ENCODE measurements at places on chromosomes 12 and 14.

DNA sequence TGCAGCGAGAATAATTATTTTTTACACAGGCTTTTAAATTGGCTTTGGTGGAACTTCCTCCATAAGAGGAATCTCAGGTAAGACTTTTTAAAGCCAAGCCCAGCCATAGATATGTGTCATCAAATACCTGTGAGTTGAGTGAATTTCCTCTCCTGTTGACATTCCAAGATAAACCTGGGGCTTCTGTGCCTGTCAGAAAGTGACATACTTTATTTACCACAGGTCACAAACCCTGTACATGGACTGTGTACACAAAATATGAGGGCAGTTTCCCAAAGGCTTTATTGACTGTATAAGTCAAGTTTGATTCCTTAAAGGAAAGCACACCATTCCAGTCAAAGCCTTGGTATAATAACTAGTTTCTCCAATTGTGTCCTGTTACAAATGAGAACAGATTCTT lies 25.9 kb upstream of the SRSF5 start:
- H3K36me3 ChIP-seq: no peaks in the 10 kb centered on the region
- H3K27ac ChIP-seq: no peak overlapping the region
- no peak overlapping the region for H3K4me3 ChIP-seq
- H3K4me1 ChIP-seq: peaks cover 2% of the 10 kb centered on the region
- no peak for DNase-seq

DNA sequence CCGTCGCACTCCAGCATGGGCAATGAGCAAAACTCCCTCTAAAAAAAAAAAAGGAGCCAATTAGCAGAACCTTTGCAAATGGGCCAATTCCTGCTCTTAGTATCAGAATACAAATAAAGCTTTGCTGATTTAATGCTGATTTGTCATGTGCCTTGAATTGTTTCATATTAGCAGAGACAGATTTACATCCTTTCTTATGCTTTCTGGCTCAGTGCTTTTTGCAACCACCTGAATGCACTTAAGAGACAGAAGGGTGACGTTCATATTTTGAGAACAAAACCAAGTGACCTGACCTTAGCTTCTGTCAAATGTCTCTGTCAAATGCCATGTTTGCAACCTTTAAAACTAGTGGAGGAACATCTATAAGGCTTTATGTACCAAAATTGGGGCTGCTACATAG lies 43.8 kb upstream of the YAF2 start:
- H3K36me3 ChIP-seq: no peaks in the 10 kb centered on the region
- H3K4me1 ChIP-seq: no peaks in the 10 kb centered on the region
- no peak for DNase-seq

DNA sequence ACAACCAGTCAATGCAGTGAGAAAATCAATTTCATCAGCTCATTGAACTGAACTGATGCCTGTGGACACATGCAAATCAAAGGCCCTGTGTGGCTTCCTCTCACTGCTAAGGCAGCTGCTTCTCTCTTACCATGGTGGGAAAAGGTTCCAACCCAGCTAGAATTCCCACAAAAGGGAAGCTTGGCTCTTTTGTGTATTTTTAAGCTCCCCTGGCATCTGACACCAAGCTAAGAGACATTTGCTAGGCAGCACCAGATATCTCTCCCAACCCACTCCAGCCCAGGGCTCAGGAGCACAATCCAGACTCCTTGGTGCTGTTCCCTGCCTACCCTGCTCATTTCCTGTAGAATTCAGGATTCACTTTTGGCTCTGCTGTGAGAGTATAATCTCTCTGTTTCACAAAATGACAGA lies 129.6 kb downstream of the GXYLT1 start:
- DNase-seq: no peak
- H3K4me3 ChIP-seq: no peak overlapping the region
- H3K27ac ChIP-seq: no peak overlapping the region
- H3K4me1 ChIP-seq: no peaks in the 10 kb centered on the region
- no peaks in the 10 kb centered on the region for H3K36me3 ChIP-seq
- no peaks in the 10 kb centered on the region for H3K27me3 ChIP-seq

DNA sequence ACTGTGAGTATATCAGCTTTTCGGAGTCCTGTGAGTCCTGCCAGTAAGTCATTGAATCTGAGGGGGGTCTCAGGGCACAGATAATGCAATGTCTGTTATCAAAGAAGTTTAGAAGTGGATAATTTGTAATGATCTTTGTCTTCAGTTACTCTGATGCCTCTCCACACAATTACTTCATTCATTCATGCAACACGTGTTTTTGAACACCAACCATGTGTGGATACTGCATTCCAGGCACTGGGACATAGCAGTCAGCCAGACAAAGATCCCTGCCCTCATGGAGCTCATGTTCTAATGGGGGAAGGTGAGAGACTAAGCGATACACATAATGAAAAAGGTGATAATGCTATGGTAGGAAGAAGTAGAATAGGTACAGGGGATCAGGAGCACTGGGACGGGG lies 60.8 kb upstream of the SCN8A start:
- no peak overlapping the region for H3K4me3 ChIP-seq
- H3K27me3 ChIP-seq: peaks cover 22% of the 10 kb centered on the region
- no peak overlapping the region for H3K27ac ChIP-seq
- no peak for DNase-seq

GRCh38 chr12:43976027-43976426 lies 140.1 kb downstream of the TMEM117 start:
- no peak overlapping the region for H3K4me3 ChIP-seq
- no peaks in the 10 kb centered on the region for H3K27me3 ChIP-seq
- no peaks in the 10 kb centered on the region for H3K36me3 ChIP-seq
- H3K4me1 ChIP-seq: no peaks in the 10 kb centered on the region
- no peak for DNase-seq

GRCh38 chr12:19826980-19827550 lies 387.8 kb downstream of the AEBP2 start:
- DNase-seq: no peak
- no peaks in the 10 kb centered on the region for H3K27me3 ChIP-seq
- no peak overlapping the region for H3K27ac ChIP-seq
- no peak overlapping the region for H3K4me3 ChIP-seq

DNA sequence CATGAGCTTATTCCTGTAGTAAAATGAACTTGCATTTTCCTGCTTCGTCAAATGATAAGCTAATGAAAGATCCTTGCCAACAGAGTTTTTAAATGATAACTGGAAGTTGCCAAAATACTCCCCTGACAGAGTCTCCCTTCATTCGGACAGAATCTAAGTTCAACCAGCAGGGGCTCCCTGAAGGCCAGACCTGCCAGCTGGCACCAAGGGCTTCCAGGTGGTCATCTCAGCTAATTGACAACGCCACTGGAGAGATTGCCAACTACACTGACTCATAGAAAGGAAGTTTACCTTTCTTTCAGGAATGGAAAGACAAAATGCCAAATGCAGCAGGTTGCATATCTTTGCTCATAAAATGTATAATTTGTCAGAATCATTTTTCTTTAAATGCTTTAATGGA lies 462.8 kb downstream of the GXYLT1 start:
- no peaks in the 10 kb centered on the region for H3K36me3 ChIP-seq
- H3K4me1 ChIP-seq: no peaks in the 10 kb centered on the region
- no peak overlapping the region for H3K27ac ChIP-seq
- DNase-seq: no peak
- no peaks in the 10 kb centered on the region for H3K27me3 ChIP-seq
- H3K4me3 ChIP-seq: no peak overlapping the region

- no peak overlapping the region for H3K4me3 ChIP-seq
Observed at GRCh38 chr12:3061059-3061458, 16.1 kb upstream of the TSPAN9 start.

DNA sequence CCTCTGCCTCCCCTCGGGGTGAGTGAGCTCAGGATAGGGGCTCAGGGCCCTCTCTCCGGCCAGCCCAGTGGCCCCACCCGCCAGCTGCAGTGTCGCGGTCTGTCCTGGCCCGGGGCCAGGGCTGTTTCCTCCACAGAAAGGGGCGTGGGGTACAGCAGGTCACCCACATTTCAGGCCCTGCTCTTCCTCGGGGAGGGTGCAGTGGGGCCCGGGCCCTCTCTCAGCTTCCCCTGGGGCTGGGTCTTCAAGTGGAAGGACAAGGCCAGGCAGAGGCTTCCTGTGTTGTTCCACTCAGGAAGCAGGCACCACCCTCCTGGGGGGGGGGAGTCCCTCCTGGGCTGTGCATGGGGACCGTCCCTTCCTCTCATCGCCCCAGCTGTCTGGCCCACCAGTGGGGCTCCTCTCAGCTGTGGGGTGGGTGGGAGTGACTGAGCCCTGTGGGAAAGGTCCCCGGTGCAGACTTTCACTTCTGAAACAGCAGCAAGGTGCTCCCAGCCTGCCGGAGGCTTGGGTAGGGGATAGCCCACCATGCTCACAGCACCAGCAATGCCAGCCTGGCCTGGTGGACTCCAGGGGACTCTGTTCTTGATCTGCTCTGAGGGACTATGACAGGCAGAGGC lies 3.7 kb downstream of the GPR132 start:
- peaks cover 46% of the 10 kb centered on the region for H3K36me3 ChIP-seq
- H3K4me1 ChIP-seq: peaks cover 71% of the 10 kb centered on the region
- no peaks in the 10 kb centered on the region for H3K27me3 ChIP-seq
- peak overlapping the region; percentile 88 for H3K4me3 ChIP-seq
- peak overlapping the region; percentile 93 for H3K27ac ChIP-seq
- DNase-seq: peak; percentile 50

DNA sequence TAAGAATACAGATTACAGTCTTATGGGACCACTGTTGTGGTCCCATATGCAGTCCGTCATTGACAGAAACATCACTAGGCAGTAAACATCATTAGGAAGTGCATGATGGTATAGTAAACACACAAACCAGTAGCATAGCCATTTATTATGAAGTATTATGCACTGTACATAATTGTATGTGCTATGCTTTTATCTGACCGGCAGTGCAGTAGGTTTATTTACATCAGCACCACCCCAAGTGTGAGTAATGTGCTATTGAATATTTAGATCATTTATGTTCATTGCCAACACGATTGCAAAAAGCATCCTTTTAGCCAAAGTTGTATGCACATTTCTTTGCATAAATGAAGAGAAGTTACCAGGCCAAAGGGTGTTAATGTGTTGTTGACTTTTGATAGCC lies 531.6 kb upstream of the TBX3 start:
- DNase-seq: no peak
- H3K4me3 ChIP-seq: no peak overlapping the region
- no peaks in the 10 kb centered on the region for H3K36me3 ChIP-seq
- H3K4me1 ChIP-seq: no peaks in the 10 kb centered on the region

DNA sequence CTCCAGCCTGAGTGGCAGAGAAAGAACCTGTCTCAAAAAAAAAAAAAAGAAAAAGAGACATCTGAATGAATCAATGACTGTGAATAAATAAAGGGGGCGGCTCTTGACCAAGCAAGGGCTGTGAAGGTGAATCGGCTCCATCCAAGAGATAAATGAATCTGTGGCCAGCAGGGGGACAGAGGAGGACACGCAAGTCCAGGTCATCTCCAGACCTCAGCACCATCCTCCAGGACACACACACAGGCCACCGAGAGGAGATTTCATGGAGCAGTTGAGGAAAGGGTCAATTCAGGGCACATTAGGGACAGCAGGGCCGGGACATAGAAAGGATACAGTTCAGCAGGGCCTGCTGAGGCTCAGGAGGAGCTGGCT lies 21.6 kb downstream of the TRPV4 start:
- H3K36me3 ChIP-seq: no peaks in the 10 kb centered on the region
- DNase-seq: no peak
- no peak overlapping the region for H3K4me3 ChIP-seq
- H3K27ac ChIP-seq: no peak overlapping the region
- H3K27me3 ChIP-seq: no peaks in the 10 kb centered on the region

- H3K27me3 ChIP-seq: peaks cover 5% of the 10 kb centered on the region
- H3K4me1 ChIP-seq: peaks cover 18% of the 10 kb centered on the region
- no peak for DNase-seq
- no peak overlapping the region for H3K27ac ChIP-seq
- no peak overlapping the region for H3K4me3 ChIP-seq
- no peaks in the 10 kb centered on the region for H3K36me3 ChIP-seq
Observed at GRCh38 chr12:4052691-4053090, 179.5 kb upstream of the PARP11 start.

- H3K4me3 ChIP-seq: no peak overlapping the region
- DNase-seq: no peak
- H3K27me3 ChIP-seq: peaks cover 18% of the 10 kb centered on the region
- no peaks in the 10 kb centered on the region for H3K36me3 ChIP-seq
Observed at GRCh38 chr14:36068777-36069534, 107.6 kb downstream of the PTCSC3 start.

DNA sequence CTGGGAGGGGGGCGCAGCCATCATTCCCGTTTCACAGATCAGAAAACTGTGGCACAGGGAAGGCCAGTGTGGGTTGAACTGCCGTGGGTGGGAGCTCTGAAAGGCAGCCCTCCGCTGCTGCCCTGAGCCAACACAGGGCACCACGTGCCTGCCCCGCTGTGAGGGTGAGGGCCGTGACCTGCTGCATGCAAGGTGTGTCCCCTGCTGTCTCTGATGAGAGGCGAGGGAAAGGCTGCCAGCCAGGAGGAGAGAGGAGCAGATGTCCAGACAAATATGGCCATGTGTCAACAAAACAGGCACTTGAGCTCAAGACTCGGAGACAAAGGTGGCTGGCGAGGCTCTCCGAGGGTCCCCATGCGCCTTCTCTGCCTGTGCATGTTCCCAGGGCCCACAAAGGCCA lies 108.8 kb downstream of the RBM19 start:
- no peaks in the 10 kb centered on the region for H3K36me3 ChIP-seq
- H3K27ac ChIP-seq: no peak overlapping the region
- peaks cover 6% of the 10 kb centered on the region for H3K4me1 ChIP-seq
- DNase-seq: no peak
- H3K4me3 ChIP-seq: no peak overlapping the region

DNA sequence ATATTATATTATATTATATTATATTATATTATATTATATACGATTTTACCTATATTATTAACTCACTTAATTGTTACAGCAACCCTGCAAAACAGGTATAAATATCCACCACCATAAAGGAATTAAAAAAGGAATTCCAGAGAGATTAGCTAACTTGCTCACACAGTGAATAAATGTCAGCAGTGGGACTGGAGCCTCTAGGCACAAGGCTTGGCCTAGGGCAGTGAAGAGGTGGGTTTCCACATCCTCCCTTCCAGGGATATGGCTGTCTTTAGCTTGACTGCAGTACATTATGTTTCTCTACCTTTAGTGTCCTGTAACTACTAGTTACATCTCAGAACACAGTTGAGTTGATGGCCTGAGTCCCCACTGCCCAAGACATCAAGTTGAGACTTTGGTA lies 166.9 kb downstream of the SLC15A5 start:
- DNase-seq: no peak
- no peaks in the 10 kb centered on the region for H3K4me1 ChIP-seq
- H3K4me3 ChIP-seq: no peak overlapping the region
- no peaks in the 10 kb centered on the region for H3K36me3 ChIP-seq
- H3K27ac ChIP-seq: no peak overlapping the region

- H3K4me1 ChIP-seq: no peaks in the 10 kb centered on the region
- H3K4me3 ChIP-seq: no peak overlapping the region
- no peaks in the 10 kb centered on the region for H3K27me3 ChIP-seq
Observed at GRCh38 chr14:73091044-73091443, 32.7 kb downstream of the RBM25 start.

Measured in activated CD8-positive, alpha-beta T cell treated with anti-CD3 and anti-CD28 coated beads, Interleukin-2, amount 10 ng/mL, durations not matched to agents 7 days and 5 days (primary cell).